ENCODE measurements at places on chromosomes 2 and 18. TPM values are rescaled to one million over a fixed set of nuclear protein-coding genes. Genes with fewer than 3 reads are reported as not detected.

DNA sequence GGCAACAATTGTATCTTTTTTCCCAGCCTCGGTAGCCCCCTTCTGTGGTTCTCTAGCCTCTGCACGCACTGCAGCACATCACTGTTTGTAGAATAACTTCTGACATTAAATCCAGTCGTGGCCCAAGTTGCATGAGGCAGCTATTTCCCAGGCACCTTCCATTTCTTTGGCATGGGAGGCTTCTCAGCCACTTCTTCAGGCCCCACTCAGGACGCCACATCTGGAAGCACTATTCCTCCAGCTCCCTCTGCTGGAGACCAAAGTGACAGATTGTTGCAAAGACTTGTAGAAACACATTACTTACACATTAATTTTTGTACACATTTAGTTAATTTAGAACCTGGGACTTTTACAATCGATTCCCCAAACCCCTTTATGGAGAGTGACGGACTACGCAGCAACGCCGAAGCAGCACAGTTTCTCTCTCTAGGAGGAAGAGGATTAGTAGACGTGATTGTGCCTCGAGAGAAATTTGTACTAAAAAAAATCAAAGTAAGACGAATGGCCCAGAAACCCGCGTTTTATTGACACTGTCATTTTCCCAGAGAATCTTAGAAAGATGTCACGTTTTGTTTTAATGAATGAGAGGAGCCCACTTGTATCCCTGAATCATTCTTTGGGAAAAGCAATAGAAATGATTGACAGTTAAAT, 57.8 kb upstream of the RGPD5 start:
- DNase-seq = peak; percentile 54

GRCh38 chr2:204340511-204340910, 204.8 kb upstream of the PARD3B start:
- no peak for DNase-seq

DNA sequence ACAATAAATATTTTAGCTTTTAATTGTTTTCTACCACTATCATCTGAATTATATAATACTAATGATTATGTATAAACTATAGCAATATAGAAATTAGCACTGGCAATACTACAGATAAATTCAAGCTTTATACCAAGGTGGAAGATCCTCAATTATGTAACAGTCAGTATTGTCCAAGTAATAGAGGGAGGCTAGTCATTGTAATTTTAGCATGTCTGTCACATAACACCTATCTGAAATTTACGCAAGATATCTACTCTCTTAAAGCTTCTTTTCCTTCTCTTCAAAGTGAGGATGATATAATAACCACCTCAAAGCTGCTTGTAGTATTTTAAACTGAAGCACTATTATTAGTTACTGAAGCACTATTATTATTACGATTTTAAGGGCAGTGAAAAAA, 12.2 kb downstream of the KCNJ3 start:
- DNase-seq = no peak

DNA sequence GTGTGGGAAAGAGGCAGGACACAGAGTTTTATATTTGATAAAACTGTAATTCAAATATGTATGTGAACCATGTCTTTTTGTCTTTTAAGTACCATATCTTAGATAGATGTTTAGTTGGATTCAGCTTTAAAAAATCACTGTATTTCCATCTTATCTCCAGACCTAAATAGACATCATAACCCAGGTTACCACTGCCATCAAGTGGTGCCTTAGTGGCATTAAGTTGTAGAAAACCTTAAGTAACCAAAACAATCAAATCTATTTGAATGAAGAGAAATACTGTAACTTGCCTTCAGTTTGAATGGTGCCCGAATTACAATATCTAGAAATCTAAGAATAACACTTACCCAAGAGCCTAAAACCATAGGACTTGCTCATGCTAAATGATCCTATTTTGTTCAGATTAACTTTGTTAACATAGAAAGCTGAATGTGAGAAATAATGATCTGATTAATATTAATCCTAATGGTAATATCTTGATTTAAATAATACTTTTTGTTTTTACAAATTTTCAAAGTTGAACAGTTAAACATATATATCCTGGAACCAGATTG, 92.5 kb upstream of the MAP2 start:
- peak; percentile 14 for DNase-seq

DNA sequence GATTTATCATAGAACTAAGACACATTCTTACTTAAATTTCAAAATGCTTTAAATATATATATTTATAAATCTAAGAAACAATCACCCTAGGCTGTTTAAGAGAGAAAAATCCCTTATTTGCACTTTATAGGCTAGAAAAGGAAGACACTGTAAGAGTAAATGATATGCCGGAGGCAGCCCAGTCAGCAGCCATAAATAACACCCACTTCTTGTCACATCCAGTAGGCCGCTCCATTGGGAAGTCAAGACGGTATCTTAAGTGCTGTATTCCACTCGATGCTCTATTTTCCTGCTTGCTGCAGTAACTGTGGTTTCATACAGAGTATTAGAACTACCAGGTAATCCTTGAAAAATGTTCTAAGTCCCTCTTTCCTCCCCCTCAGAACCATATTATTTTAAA, 57.9 kb downstream of the ABCA12 start:
- no peak for DNase-seq

GRCh38 chr2:160336635-160337034, 136.6 kb upstream of the ITGB6 start:
- no peak for DNase-seq

DNA sequence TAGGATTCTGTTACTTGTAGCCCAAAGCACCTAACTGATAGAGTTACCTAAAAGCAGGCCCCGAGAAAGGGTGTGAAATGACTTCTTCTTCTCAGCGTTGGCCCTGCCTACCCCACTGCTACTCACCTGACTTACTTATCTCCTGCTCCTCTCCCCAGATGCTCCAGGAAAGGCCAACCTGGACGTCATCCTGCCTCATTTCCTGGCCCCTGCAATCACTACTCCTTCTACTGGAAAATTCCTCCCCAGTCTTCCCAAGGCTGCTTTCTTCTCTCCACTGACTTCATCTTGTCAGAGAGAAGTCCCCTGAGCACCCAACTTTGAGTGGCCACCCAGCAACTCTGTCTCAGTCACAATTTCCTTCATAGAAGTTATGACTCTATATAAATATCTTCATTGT, 63.4 kb upstream of the KLF7 start:
- no peak for DNase-seq

DNA sequence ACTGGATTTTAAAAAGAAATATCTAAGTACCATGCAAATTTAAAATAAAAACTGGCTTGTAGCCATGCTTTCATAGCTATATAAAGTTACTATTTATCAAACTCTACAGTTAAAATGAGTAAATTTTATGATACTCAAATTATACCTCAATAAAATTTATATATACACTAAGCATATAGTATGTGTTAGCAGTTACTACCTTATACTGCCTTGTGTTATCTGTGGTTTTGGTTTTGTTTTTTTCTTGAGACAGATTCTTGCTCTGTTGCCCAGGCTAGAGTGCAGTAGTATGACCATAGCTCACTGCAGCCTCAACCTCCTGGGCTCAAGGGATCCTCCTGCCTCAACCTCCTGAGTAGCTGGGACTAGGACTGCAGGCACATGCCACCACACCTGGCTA, 342.1 kb downstream of the KIAA1328 start:
- DNase-seq = no peak

GRCh38 chr2:186187854-186188253, 298.2 kb upstream of the ZC3H15 start:
- DNase-seq = no peak

- DNase-seq = peak; percentile 66
These were observed 104.2 kb downstream of the CRIM1 start for GRCh38 chr2:36459725-36460137.

GRCh38 chr18:22211657-22212056, 42.3 kb downstream of the GATA6 start:
- DNase-seq = no peak

Gene SERPINB11
- not detected for total RNA-seq

Gene RNU2-63P
- not detected for total RNA-seq

Gene ALPG
- not detected for total RNA-seq

Gene ALLC
- not detected for total RNA-seq

Gene RAB27B
- 38.3 TPM for total RNA-seq

Data from Calu3 (cell line).